ENCODE measurements at places on chromosomes 1 and 21.

DNA sequence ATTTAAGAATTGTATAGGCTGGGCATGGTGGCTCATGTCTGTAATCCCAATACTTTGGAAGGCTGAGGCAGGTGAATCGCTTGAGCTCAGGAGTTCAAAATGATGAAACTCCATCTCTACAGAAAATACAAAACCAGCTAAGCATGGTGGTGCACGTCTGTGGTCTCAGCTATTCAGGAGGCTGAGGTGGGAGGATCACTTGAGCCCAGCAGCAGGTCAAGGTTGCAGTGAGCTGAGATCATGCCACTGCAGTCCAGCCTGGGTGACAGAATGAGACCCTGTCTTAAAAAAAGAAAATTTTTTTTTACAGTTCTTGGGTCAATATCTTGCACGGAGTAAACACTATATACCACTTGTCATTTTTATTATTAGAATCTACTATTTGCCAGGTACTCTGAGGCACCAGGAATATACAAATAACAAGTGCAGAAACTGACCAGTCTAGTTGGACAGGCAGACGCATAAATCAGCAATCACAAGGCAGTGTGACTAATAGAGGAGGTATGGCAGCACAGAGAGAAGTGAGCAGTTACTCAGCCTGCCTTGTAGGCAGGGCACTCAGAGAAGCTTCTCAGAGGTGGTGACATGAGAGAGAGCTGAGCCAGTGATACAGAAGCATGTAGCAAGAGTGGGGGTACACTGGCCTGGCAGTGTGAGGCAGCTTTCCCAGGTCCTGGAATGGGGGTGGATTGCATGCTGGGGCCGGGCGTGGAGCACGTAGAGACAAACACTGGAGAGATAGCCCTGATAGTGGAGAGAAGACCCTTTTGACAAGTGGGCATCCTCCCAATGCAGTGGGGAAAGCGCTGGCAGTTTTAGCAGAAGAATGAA, 8.0 kb downstream of the PHLDA3 start:
- no peak for DNase-seq

GRCh38 chr1:151967091-151967490, 26.6 kb downstream of the S100A10 start:
- DNase-seq, result no peak

DNA sequence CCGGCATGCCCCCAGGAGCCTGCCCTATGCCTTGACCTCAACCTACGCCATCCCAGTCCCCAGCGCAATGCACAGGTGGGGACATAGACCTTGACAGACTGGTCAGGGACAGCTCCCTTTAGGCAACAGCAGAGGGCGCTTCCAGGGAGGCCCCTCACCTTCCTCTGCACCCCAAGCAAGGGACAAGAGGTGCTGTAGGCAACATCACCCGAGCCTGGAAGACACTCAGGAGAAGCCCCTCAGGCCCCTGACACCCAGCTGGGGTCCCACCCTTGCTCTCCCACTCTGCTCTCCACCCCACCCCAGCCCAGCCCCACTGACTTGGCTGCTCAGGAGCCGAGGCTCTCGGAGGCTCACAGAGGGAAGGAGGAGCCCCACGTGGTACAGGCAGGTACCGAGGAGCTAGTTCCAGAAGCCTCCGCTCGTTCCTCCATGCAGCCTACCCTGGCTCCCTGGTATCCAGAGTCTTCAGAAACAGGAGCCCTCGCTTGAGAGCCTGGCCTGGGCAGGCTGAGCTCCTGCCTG, 2.4 kb upstream of the WNT3A start:
- no peak for DNase-seq

DNA sequence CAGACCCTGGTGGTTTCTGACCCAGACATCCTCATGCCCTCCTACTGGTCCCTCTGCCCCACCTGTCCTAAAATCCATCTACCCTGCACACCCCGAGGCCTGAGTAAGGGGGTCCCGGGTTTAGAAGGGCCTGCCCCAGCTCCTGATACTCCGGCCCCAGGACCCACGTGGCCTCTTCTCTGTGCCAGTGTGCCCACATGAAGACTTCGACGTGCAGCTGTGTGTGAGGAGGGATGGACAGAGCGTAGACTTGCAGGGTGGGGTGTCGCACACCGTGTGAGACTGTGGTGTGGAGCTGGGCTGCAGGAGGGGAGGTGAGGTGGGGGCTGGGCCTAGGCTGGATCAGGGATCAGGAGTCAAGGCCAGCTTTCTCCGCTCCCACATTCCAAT, 461.1 kb downstream of the PTPRU start:
- DNase-seq, result no peak

DNA sequence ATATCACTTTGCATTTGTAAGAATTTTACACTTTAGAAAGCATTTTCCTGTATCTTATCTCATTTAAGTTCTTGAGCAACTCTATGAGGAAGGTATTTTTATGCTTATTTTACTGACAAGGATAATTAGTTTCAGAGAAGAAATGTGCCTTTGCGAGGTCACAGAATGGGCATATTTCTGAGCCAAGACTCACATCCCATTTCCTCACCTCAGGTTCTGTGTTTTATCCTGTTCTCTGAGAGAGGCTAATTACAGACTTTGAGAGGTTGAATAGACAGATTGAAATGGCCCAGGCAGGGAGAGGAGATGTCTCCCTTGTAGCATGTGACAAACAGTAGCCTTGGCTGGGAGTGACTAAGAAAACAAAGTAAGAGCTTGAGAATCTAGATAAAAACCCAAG, 39.1 kb upstream of the ZC3H11B start:
- DNase-seq, result no peak

DNA sequence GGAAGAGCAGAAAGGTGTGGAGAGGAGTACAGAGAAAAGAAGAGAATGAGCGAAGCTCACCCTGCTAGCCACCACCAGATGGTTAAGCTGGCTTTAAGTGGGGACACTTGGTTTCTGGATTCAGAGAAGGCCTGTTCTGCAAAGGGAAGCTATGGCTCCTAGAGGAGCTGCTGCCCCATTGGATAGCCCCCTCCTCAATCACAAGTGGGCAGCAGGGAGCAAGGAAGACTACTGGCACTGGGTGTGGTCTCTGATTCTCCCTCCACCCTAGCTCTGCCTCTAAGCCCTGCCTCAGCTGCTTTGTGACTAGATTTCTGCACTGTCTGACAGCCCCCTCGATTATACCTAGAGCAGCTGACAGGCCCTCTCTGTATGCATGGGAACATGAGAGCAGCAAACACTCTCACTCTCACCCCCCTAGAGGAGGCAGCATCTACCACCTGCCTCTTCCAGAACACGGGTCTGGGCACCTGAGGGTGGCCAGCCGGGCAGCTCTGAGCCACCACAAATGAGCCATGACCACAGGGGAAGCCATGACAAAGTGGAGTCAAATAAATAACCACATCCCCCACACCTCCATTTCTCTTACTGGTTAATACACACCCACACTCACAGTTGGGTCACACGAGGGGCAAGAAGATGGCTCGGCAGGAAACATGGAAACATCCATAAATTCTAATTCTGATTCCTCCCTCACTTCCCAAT, 13.6 kb downstream of the PLEKHA6 start:
- no peak for DNase-seq
